HuH-7 (cell line): ENCODE measurements at places on chromosomes 16 and 17.

GRCh38 chr17:9240659-9241370, 219.5 kb downstream of the NTN1 start:
- peak; percentile 50 for DNase-seq

- no peak for DNase-seq
These were observed 4.0 kb downstream of the CD7 start for GRCh38 chr17:82313195-82314011.

DNA sequence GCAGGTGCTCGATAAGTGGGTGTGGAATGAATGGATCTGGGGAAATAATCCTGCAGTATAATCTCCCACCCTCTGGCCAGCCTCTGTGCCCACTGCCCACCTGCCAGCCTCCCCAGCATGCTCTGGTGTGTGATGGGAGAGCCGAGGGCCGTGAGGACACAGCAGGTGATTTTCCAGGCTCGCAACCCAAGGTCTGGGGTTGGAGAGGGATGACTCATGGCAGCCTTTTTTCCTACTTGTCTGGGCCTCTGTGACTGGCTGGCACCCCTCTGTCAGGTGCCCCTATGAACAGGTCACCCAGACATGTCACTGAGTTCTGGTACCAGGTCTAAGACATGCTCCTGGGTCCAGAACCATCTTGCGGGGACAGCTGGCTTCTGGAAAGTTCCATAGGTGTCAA, 385.7 kb upstream of the TNRC6C start:
- DNase-seq = no peak

- no peak for DNase-seq
These were observed 197.6 kb downstream of the CDH13 start for GRCh38 chr16:82824408-82824807.

DNA sequence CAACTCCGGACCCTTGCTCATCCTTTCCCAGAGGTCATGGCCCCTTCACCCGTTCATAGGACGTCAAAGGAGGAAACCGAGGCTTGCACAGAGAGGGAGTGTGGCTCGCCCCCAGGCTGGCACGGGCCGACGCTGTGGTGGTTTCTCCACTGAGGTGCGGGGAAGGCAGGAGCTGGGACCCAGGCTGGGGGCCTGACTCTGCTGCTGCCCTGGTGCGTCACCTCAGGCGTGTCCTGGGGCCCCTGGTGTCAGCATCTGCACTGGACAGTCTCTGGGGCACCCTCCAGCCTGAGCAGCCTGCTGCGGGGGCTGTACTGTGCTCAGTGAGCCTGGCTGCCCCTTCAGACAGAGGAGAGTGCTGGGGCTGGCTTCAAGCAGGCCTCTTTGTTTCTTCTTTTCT, 7.4 kb downstream of the MAP2K3 start:
- DNase-seq = no peak

DNA sequence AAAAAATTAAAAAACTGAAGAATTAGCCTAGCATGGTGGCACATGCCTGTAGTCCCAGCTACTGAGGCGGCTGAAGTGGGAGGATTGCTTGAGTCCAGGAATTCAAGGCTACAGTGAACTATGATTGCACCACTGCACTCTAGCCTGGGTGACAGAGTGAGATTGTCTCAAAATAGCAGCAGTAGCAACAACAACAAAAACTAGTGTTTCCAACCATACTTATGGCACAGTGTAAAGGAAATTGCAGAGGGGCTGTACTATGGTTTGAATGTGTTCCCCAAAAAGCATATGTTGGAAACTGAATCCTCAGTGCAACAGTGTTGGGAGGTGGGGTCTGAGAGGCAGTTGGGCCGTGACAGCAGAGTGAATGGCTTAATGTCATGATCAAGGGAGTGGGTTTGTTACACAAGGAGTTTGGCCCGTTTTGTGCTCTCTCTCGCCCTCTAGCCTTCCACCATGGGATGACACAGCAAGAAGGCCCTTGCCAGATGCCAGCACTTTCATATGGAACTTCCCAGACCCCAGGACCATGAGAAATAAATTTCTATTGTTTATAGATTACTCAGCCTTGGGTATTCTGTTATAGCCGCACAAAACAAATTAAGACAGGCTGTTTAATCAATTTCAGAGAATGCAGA, 70.0 kb downstream of the PGS1 start:
- DNase-seq = no peak

- no peak for DNase-seq
These were observed 16.3 kb downstream of the HS3ST4 start for GRCh38 chr16:25707982-25708583.

GRCh38 chr17:27381007-27381501, 75.2 kb upstream of the KSR1 start:
- peak; percentile 75 for DNase-seq
